ENCODE measurements at places on chromosomes 2 and 18.
A peak's percentile ranks its signal among the peaks of the same experiment; 100 is the strongest.

DNA sequence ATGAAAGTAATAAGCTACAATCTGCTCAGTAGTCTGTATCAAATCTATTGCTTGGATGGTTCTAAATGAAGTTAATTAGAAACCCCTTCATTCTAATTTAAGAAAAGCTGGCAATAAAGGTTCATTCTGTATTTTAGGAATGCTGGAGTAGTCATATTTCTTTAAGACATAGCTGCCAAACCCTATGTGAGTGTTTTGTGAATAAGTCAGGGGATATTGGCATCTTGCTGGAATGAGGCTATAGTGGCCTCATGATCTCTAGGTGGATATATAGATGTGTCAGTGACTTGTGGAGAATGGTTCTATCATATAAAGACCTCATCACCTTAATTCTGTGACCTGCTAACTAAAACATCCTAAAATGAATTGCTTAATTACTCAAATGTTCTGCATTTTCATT lies 196.3 kb downstream of the PDE1A start:
- no peak for DNase-seq

DNA sequence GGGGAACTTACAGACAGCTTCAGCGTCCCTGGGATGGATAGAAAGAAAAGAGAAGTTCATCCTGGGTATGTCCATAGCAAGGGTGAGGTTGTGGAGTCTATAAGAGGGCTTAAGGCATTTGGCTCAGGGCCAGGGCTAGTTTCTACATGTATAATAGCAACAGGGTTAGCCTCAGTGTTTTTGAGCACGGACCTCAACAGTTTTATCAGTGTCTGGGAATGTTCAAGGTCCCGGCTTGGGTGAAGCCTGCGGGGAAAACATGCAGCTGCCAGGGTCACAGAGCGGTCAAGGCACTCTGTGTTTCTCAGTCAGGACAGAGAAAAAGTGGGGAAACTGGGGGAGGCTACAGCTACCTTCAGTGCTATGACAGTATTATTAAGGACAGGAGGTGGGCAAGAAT lies 427.7 kb upstream of the HS6ST1 start:
- no peak for DNase-seq

GRCh38 chr2:236765478-236765877 lies 195.9 kb downstream of the ACKR3 start:
- DNase-seq: no peak

- DNase-seq: no peak
Measured at GRCh38 chr18:12767580-12768155, 64.8 kb downstream of the PSMG2 start.

GRCh38 chr2:233047667-233048066 lies 12.5 kb upstream of the INPP5D start:
- no peak for DNase-seq

GRCh38 chr18:77433076-77433475 lies 183.4 kb downstream of the GALR1 start:
- DNase-seq: no peak

DNA sequence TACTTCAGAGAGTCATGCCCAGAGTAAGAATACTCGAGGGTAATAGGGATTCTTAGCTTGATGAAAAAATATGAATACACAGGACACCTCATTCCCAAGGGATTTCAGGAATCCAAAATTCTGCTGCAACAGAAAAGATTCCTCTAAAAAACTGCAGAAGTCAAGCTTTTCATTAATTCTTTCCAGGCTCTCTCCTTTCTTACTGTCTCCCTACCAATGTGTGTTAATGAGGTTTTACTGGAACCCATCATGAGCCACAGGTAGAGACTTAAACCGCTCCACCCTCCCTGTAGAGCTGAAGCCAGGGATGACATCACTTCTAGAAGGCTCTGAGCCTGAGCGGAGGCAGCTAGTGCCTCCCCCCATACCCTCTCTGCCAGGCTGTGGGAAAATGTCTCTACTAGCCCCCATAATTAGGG lies 3.4 kb downstream of the SDC1 start:
- no peak for DNase-seq

DNA sequence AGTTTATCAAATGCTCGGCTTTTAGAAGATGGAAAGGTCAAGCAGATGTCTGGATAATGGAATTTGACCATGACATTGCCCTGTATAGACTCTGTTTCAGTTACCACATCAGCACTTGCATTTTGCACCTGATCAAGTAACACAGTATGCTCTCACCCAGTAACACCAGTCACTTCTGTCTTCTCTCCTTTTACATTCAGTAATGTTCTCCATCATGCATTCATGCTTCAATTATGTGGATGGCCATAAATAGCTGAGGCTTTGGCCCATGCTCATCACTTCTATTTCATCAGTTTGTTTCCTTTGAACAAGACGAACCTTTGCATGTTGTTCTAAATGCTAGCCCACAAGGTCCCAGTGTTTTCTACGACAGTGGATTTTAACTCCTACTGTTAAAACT lies 322.9 kb upstream of the ACVR2A start:
- DNase-seq: no peak

DNA sequence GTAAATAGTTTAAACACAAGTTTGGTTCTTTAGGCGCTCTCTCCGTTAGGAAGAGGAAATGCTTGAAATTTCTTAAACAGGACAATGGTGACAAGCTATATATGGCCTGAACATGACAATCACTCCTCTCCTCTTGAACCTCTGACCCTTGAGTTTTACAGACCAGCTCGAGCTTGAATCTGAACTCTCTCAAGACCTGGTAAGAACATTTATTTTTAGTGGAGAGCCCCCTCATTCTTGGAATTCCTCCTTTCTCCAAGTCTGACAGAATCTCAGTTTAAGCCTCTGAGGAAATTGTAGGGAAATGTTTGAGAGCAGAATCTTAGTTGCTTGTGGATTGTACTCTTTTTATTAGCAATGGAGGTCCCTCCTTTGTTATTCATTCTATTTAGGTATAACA lies 1293.6 kb upstream of the ZEB2 start:
- no peak for DNase-seq

DNA sequence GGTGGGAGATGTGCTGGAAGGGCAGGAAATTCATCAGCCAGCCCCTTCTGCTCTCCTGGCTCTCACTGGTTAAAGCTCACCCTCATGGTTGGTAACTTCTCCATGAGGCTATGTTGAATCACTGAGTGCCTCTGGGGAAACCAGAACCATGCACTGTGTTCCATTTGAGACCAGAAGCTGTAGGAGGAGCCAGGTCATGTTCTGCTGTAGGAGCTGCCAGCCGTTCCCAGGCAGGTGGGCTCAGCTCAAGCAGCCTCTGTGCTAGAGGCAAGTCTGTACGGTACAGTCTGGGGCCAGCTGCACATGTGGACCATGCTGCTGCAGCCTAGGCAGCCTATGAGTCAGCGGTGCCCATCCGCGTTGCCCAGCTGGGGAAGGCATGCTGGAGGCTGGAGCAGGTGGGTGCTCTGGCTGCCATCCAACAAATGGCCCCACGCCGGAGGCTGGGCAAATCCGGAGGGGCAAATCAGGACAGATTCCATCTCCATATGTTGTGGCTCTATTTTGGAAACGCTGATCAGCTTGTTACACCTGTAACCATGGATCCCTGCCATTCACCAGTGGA lies 22.0 kb upstream of the KCNF1 start:
- DNase-seq: no peak

- peak; percentile 44 for DNase-seq
Measured at GRCh38 chr2:70994009-70994698, 519 bp downstream of the TEX261 start.

DNA sequence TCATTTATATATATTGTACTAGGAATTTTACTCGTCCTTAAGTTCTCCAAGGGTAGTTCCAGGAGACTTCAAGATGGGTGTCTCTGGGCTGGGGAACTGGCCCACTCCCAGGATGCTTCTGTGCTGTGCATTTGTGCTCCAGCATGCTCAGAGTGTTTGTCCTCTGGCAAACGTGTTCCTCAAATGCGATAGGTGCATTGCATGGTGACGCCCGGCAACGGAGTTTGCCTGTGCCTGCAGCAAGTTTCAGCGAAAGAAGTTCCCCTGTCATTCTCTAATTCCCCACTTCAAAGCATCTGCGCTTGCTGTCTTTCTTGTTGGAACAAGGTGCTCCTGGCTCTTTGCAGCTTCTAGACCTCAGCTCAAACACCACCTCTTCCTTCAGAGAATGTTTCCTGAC lies 465.1 kb downstream of the GALR1 start:
- no peak for DNase-seq

- DNase-seq: no peak
Measured at GRCh38 chr18:53441761-53442414, 782.6 kb downstream of the MBD2 start.

DNA sequence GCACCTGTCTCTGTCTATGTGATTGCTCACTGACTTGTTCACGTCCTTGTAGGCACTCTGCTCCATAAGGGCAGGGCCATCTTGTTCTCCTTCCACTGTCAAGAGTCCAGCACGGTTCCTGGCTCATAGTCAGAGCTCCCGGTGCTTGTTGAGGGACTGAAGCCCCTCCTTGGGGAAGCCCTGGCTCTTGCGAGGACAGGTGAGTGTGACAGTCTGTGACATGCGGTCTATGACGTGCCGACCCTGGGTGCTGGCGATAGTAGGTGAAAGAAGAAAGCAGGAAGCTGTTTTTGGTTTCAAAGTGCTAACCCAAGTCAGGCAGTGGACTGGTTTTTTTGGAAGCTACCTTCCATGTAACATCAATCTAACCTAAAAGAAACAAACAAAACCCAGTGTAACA lies 18.8 kb downstream of the TSHZ1 start:
- no peak for DNase-seq

- no peak for DNase-seq
Measured at GRCh38 chr2:96549967-96550786, 13.6 kb downstream of the ARID5A start.

DNA sequence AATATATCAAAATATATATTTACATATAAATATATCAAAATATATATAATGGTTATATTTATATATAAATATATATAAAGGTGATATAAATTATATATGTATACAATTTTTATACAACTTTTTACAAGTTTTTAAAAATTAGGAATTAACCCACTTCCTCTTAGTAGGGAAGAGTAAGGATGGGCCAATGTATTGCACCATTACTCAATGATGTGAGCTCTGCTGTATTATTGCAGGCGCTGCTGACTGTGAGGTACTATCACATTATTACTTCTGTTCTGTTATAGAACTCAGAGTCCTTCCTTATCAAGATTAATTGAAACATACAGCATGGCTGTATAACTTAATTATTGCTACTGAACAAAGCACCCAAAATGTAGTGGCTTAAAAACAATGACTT lies 46.0 kb downstream of the CCDC195 start:
- no peak for DNase-seq

GRCh38 chr18:37294951-37295350 lies 270.6 kb downstream of the CELF4 start:
- no peak for DNase-seq

DNA sequence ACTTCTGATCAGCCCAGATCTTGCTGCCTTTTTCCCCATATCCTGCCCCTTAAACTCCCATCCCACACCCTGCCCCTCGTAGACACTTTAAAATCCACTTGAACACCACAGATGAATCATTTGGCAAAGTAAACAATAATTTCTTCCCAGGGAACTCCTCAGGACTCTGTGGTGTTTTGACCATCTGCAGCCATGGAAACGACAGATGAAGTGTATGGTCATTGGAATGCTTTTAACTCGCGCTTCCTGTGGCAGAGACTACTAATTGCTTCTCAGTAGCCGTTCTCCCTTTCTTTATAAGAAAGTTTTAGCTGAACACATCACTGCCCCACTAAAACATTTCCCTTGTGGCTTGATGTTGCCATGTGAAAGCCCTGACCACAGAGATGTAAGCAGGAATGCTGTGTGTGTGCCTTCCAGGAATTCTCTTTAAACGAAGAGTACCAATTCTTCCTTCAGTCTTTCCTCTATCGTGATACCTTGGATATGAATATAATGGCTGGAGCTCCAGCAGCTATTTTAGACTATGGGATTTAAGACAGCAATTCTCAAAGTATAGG lies 92.7 kb upstream of the PARD3B start:
- DNase-seq: no peak

GRCh38 chr18:12397254-12397653 lies 10.5 kb upstream of the PRELID3A start:
- no peak for DNase-seq

DNA sequence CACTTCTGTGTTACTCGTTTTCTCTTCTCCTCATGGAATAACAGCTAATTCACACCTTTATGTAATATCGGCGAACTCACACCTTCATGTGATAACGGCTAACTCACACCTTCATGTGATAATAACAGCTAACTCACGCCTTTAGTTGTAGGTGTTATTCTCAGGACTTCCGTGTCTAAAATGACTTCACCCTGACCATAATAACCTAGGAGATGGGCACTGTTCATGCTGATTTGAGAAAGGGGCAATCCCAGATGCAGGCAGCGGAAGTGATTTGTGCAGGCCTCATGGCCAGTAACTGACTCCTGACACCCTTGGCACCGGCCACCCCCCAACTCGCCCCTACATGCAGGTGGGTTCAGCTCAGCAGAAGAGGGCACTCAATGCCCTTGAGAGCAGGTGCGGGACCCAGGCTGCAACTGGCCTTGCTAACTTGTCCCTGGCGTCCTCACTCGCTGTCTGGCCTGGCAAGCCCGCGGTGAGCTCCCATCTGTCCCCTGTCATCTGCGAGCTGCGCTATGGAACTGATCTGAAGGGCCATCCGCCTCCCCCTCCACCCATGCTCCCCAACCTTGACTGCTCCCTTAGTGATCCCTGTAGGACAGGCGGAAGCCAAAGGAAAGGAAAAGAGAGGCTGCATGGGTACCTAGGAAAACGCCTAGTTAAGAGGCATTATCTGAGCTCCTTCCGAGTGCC lies 42.6 kb upstream of the MTCL1 start:
- DNase-seq: no peak

GRCh38 chr2:65061910-65062339 lies 5.7 kb downstream of the CEP68 start:
- no peak for DNase-seq
